ENCODE measurements at places on chromosomes 12 and 14.

DNA sequence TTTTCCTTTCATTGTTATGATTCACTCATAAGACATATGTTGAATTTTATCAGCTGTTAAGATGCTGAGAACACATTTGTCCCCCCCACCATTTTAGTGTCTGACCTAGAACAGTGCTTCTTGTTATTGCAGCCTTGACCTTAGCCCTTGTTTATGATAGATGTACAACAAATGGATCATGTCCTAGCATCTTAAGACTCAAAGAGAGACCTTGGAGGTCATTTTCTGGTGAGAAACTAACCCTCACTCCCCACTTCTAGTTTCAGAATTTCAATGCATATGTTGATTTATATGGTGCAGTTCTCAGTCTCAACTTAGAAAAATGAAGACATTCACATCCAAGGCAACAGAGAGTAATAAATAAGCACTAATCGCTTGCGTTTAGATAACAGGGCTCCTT is 391.2 kb downstream of the AEBP2 start:
- DNase-seq, result no peak

GRCh38 chr12:111312016-111312415 is 56.9 kb downstream of the PHETA1 start:
- DNase-seq, result no peak

DNA sequence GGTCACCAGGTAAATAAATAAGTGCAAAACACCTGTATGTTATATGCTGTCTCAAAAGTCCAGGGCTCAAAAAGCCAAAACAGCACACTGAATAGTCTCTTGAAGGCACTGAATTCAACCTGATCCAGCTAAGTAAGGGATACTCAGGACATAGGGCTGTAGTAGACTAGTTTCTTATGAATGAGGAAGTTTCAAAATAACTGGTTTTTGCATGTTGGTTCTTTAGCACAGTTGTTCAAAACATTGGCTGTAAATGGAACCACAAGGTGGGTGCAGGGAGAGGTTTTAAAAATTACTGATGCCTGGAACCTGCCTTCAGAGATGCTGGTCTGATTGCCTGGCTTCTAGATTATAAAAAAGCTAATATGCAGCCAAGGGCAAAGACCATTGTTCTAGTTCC is 34.1 kb downstream of the NDUFA12 start:
- DNase-seq, result no peak

GRCh38 chr14:68971411-68972035 is 7.6 kb downstream of the ACTN1 start:
- no peak for DNase-seq

- no peak for DNase-seq
Measured at GRCh38 chr12:8156845-8157244, at the start of gene ZNF705A. ZNF705A (plus strand) TSS chr12:8157015; CDS start chr12:8172626, 15,611 bp downstream.

DNA sequence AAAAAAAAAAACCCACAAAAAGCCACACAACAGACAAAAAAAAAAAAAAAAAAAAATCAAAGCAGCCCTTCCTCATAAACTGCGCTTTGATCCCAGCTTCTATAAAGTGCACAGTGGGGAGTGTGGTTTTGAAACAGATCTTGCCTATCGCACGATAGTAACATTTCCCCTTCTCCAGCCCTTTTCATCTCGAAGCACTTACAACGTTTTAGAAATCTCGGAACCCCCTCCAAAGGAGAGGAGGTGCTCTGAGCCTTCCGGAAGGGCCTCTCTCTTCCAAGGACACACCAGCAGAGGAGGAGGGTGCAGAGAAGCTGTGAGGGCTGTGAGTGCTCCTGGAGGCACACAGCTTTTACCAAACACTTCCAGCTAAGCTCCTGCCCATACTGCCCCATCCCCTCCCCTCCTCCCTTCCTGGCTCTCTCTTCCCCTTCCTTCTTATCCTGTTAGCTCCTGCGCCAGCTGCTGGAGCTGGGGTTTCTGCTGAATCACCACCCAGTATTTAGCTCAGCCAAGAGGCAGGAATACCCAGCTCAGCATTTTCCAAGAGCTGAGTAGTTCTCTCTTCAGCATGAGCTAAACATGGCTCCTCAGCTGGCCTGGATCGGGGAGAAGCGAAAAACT is 28.4 kb downstream of the SLC7A8 start:
- DNase-seq, result no peak

DNA sequence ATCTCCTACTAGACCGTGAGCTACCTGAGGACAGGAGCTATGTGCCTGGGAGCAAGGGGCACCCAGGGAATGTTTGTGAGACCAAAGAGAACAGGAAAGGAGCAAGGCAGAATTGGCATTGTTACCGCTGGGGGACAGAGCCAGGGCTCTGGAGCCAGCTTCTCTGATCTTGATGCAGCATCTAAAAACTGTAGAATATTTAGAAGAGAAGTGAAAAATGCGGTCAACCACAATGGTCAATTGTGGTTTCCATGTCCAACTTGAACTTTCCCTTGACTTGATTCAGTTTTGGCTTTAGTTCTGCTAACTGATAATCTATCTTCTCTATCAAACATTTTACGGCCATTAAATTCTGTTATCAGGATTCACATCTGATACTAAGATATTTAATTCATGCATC is 201.2 kb downstream of the ANO4 start:
- no peak for DNase-seq

GRCh38 chr12:65834146-65834935 is 10.1 kb downstream of the HMGA2 start:
- no peak for DNase-seq

GRCh38 chr12:122201381-122201780 is 2.1 kb upstream of the B3GNT4 start:
- DNase-seq, result no peak

GRCh38 chr12:31326736-31327659 is 1.0 kb upstream of the SINHCAF start:
- no peak for DNase-seq

DNA sequence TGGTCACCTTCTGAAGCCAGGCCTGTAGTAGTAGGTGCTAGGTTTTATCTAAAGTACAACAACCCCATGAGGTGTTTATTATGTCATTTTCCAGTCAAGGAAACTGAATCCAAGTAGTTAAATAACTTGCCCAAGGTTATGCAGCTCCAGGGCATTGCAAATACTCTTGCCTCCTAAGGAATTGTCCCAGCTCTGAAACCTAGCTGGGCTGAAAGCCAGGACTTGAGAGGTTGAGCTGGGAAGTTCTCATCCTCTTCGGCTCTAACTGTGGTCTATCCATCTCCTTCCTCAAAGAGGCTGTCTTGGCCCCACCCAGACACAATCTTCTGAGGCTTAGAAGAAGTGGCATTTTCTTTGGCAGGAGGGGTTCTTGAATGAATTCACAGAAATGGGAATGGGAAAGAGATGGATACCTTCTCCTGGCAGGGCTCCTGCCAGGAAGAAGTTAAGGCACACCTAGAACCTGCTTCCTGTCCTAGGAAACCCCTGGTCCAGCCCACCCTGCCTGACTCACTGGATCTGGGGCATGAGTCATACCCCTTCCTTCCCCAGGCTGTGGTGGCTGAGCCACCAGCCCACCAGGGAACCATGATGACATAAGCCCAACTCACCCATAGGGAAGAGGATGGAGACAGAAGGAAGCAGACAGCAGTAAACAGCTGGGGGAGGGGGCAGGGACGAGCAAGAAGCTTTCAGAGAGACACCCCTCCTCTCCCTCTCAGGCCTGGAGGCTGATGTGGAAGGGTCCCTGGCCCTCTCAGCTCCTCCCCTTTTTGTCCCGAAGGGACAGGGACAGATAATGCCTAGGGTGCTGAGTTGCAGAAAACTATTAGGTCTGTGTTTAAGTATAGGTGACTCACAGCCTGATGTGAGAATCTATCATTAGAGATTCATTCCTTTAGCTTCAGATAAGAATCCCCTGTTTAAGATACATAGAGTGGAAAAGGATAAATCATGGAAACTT is 2.1 kb upstream of the PLEK2 start:
- peak; percentile 53 for DNase-seq

DNA sequence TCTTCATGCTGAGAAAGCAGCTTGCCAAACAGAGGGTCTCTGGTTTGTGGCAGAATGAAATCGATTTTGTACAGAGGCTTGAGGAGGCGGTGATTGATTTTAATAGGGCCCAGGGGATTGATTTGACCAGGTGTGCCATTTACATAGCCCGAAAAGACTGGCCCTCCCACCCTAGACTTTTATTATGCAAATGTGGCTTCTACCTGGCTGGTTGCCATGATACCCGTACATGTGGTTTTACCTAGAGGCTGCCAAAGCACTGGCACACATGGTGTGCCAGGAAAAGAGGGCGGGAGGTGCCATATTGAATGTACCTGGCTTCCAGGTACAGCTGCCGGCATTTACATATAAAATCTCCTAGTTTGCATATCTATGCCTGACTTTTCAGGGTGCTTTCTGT is 18.0 kb upstream of the GUCY2C start:
- no peak for DNase-seq

DNA sequence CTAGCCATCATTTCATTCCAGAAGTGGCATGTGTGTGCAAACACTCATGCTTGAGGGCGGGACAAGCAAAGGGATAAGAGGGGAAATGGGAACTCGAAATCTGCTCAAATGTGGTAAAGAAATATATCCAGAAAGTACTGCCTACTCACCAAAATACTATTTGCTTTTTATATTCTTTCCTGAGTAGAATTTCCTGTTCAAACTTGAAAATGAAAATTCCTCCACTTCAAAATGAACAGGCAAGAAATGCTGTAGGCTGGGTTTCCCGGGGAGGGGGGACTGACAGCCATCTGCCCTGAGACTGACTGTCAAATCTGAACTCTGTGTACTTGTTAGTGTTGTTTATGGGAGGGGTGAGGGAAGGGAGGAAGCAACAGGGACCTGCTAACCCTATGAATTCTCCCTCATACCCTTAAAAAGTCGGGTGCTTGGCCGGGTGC is 34.6 kb downstream of the NTF3 start:
- no peak for DNase-seq

DNA sequence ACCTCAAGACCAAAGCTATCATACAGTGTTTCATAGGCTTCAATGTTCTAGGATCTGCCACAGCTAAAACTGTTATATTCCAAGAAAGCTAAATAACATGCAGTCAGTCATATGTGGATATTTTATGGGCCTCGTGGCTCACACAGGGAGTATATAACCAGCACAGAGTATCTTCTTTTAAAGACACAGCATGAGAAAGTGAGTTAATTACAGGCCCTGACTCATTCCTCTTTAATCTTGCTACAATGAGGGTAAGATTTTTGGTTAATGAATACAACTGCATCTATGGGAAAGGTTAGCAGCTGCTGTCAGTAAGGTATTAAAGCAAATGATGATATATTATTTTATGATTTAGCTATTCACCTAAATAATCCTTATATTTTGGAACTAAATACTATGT is 111.0 kb downstream of the TRAFD1 start:
- DNase-seq, result no peak

GRCh38 chr14:59634617-59635016 is 58.0 kb upstream of the CCDC175 start:
- DNase-seq, result no peak
